ENCODE measurements at places on chromosomes 3 and 15. TPM values are rescaled to one million over a fixed set of nuclear protein-coding genes. Genes with fewer than 3 reads are reported as not detected.

The CCRL2 gene
- total RNA-seq, result 0.45 TPM

DNA sequence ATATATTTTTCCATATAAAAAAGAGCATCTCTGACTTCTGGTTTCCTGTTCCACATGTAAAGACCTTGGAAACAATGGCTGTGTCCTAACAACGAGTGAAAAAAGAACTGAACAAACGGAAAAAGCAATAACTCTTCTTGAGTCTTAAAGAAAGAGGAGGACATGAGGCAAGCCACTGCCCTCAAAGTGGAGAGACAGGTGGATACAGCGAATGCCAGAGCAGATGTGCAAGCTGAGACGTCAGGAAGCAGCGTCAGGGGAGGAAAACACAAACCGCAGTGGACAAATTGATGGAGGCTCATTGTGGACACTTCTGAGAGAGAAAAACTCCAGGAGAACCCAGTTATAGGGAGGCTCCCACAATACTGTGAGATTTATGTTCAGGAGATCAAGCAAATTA is 208.0 kb upstream of the MME start:
- DNase-seq, result no peak

The MESP2 gene
- total RNA-seq, result not detected

DNA sequence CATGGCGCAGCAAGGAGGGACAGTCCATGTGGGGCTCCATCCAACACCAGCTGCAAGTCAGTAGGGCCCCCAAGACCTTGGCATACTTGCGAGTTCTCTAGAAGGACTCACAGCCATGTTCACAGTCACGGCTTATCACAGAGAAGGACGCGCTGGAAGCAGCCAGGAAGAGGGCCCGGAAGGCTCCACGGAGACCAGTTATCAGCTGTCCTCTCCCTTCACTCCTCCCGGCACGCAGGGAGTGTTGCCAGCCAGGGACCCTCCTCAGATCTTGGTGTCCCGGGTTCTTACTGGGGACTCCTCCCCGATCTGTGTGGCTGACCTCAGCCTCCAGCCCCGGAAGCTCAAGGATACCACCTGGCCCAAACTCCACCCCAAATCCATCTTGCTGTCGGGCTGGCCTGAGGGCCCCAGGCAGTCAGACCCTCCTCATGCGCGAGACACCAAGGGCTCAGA is 68.0 kb downstream of the SLTM start:
- DNase-seq, result peak; percentile 2

Data from prostate gland (tissue), 2 donors.